Testis (tissue), 5 donors: ENCODE measurements at places on chromosomes 1 and 21. TPM values are rescaled to one million over a fixed set of nuclear protein-coding genes. Genes with fewer than 3 reads are reported as not detected.
A peak's percentile ranks its signal among the peaks of the same experiment; 100 is the strongest.

DNA sequence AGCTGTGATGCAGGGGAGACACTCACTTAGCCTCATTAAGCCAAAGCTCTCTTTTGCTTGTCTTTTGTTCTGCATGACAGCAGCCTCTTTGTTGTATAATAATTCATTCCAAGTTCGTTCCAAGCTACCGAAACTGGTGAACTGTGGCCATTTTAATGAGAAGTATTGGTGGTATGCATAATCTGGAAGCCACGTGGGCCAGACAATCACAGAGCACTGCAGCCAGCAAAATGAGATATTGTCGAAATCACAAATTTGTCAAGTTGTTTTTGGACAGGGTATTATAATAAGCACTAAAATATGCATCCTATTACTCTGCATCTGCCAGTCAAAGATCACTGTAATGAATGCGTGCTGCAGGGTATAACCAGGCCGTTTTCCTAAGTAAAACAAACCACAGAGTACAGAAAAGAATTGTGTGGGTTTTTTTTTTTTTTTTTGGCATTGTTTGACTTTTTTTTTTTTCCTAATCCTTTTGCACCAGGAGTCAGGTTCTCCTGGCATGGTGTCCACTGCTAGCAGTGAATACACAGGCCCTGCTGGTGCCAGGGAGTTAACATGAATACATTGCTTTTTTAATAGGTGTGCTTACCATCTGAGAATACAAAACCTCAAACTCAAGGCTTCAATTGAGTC lies 423.9 kb downstream of the PTBP2 start:
- H3K27ac ChIP-seq: no peak overlapping the region
- no peaks in the 10 kb centered on the region for H3K27me3 ChIP-seq
- H3K4me3 ChIP-seq: no peak overlapping the region

GRCh38 chr1:20323613-20323920 lies 32.9 kb downstream of the VWA5B1 start:
- peaks cover 20% of the 10 kb centered on the region for H3K4me1 ChIP-seq
- H3K4me3 ChIP-seq: no peak overlapping the region
- H3K27me3 ChIP-seq: no peaks in the 10 kb centered on the region
- H3K36me3 ChIP-seq: no peaks in the 10 kb centered on the region
- H3K27ac ChIP-seq: no peak overlapping the region

DNA sequence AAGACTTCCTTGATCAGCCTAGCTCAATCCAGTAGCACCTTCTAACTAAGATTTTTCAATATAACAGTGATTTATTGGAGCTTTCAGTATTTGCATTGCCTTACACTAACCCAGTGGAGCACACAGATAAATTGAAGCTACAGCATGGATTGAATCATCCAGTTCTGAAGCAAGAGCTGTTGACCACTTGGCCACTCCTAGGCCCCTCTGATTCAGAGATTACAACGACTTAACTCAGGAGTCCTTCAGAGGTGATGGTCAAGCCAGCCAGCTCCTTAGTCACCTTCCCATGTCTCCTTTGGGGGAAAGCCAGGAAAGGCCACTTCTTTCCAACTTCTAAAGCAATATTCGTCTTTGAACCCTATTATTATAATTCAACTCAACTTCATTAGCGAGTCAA lies 151.8 kb downstream of the TENT5C start:
- H3K27ac ChIP-seq: no peak overlapping the region
- peaks cover 11% of the 10 kb centered on the region for H3K4me1 ChIP-seq
- no peak overlapping the region for H3K4me3 ChIP-seq

DNA sequence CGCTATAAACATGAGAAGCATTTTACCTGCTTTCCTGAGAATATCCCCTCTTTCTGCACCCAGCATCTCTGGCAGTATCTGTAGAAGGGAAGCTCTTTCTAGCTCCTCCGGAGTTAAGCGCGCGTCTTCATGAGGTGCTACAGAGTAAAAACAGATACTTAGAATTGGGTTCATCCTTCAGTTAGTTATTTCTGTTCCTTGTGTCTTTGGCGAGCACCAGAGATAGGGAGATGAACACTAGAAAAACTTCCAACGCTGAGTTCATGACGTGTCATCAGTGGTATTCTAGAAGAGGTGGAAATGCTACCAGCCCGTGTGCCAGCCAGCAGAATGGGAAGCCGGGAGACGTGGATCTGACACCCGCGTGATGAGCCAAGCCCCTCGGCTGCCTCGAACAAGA lies 2.1 kb downstream of the UTS2 start:
- H3K4me1 ChIP-seq: no peaks in the 10 kb centered on the region
- H3K27ac ChIP-seq: no peak overlapping the region
- no peaks in the 10 kb centered on the region for H3K36me3 ChIP-seq

DNA sequence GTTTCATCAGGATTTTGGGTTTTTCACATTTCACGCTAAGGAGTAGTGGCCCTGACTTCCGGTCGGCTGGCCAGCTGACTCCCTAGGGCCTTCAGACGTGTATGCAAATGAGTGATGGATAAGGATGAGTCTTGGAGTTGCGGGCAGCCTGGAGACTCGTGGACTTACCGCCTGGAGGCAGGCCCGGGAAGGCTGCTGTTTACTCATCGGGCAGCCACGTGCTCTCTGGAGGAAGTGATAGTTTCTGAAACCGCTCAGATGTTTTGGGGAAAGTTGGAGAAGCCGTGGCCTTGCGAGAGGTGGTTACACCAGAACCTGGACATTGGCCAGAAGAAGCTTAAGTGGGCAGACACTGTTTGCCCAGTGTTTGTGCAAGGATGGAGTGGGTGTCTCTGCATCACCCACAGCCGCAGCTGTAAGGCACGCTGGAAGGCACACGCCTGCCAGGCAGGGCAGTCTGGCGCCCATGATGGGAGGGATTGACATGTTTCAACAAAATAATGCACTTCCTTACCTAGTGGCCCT lies 23.1 kb upstream of the TNFRSF1B start:
- no peak overlapping the region for H3K4me3 ChIP-seq
- peaks cover 7% of the 10 kb centered on the region for H3K4me1 ChIP-seq
- no peak overlapping the region for H3K27ac ChIP-seq
- peak; percentile 71 for DNase-seq
- no peaks in the 10 kb centered on the region for H3K27me3 ChIP-seq
- no peaks in the 10 kb centered on the region for H3K36me3 ChIP-seq

DNA sequence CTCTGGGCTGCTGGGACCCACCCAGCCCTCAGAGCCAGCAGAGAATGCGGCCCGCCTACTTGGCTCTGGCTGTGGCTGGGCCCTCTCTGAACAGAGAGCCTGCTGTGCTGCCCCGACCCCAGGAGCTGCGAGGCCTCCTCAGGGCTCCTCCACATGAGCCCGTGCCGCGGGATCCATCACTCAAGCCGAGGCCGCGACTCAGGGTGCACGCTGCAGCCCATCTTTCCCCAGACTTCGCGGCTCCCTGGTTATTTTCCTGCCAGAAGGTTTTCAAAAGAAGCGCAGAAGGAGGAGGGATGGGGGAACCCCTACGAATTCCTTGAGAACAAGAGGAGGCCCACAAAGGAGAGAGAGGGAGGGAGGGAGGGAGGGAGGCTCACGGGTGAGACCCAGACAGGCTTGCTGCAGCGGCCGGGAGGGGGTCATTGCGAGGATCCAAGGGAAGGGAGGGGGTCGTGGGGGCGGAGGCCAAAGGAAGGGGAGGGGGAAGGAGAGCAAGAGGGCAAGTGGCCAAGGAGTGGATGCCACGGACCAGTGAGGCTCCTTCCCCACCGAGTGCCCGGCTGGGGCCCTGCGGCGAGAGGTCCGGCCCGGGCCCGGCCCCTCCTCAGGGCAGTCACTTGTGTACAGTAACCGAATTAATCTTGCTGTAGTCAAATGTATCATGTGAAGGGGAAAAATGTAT lies 146.8 kb downstream of the CASZ1 start:
- H3K36me3 ChIP-seq: no peaks in the 10 kb centered on the region
- H3K4me3 ChIP-seq: no peak overlapping the region
- H3K27ac ChIP-seq: no peak overlapping the region
- no peak for DNase-seq
- H3K4me1 ChIP-seq: no peaks in the 10 kb centered on the region
- H3K27me3 ChIP-seq: no peaks in the 10 kb centered on the region

- no peak overlapping the region for H3K4me3 ChIP-seq
- H3K36me3 ChIP-seq: no peaks in the 10 kb centered on the region
Observed at GRCh38 chr1:232883992-232884661, 66.3 kb upstream of the NTPCR start.

DNA sequence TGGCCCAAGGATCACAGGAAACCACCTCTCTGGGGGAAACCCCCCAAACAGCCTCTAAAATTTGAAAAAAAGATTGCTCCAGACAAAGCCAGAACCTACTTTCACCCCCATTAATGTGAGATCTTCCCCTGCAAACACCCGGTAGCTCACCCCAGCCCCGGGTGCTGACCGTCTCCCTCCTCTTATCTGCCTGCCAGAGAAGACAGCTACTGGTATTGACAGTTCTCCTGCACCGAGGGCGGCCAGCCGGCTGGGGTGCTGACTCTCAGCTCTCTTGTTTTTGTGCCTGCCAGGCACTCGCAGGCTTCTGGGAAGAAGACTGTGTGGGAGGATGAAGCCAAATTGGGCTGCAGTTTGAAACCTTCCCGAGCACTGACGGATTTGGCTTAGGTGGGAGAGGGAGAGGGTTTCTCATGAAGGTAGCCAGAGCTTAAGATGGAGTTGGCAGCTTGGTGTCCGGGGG lies 48.2 kb downstream of the RASSF5 start:
- no peaks in the 10 kb centered on the region for H3K27me3 ChIP-seq
- no peak overlapping the region for H3K4me3 ChIP-seq
- H3K36me3 ChIP-seq: no peaks in the 10 kb centered on the region
- peak; percentile 73 for DNase-seq
- H3K27ac ChIP-seq: no peak overlapping the region
- H3K4me1 ChIP-seq: peaks cover 31% of the 10 kb centered on the region

GRCh38 chr1:243244432-243244841 lies 10.6 kb downstream of the CEP170 start:
- H3K4me3 ChIP-seq: no peak overlapping the region
- peaks cover 4% of the 10 kb centered on the region for H3K4me1 ChIP-seq
- no peak for DNase-seq
- H3K36me3 ChIP-seq: no peaks in the 10 kb centered on the region
- H3K27ac ChIP-seq: no peak overlapping the region

GRCh38 chr1:7749126-7749525 lies 22.0 kb upstream of the VAMP3 start:
- DNase-seq: no peak
- no peak overlapping the region for H3K27ac ChIP-seq
- H3K4me1 ChIP-seq: no peaks in the 10 kb centered on the region
- no peaks in the 10 kb centered on the region for H3K36me3 ChIP-seq

GRCh38 chr1:206557636-206558473 lies 50.5 kb downstream of the RASSF5 start:
- H3K27me3 ChIP-seq: no peaks in the 10 kb centered on the region
- peak overlapping the region; percentile 63 for H3K4me3 ChIP-seq

GRCh38 chr1:195941314-195941713 lies 666.9 kb downstream of the KCNT2 start:
- no peak overlapping the region for H3K27ac ChIP-seq
- H3K4me1 ChIP-seq: peaks cover 4% of the 10 kb centered on the region
- no peaks in the 10 kb centered on the region for H3K36me3 ChIP-seq
- H3K4me3 ChIP-seq: no peak overlapping the region
- no peaks in the 10 kb centered on the region for H3K27me3 ChIP-seq

- H3K27ac ChIP-seq: peak overlapping the region; percentile 22
- H3K27me3 ChIP-seq: no peaks in the 10 kb centered on the region
- peak; percentile 57 for DNase-seq
- H3K4me1 ChIP-seq: no peaks in the 10 kb centered on the region
Observed at GRCh38 chr1:63950023-63950422, 176.2 kb downstream of the ROR1 start.

GRCh38 chr1:212186427-212187207 lies 98.6 kb upstream of the PPP2R5A start:
- no peak for DNase-seq
- H3K36me3 ChIP-seq: no peaks in the 10 kb centered on the region
- no peaks in the 10 kb centered on the region for H3K27me3 ChIP-seq
- H3K4me1 ChIP-seq: no peaks in the 10 kb centered on the region

DNA sequence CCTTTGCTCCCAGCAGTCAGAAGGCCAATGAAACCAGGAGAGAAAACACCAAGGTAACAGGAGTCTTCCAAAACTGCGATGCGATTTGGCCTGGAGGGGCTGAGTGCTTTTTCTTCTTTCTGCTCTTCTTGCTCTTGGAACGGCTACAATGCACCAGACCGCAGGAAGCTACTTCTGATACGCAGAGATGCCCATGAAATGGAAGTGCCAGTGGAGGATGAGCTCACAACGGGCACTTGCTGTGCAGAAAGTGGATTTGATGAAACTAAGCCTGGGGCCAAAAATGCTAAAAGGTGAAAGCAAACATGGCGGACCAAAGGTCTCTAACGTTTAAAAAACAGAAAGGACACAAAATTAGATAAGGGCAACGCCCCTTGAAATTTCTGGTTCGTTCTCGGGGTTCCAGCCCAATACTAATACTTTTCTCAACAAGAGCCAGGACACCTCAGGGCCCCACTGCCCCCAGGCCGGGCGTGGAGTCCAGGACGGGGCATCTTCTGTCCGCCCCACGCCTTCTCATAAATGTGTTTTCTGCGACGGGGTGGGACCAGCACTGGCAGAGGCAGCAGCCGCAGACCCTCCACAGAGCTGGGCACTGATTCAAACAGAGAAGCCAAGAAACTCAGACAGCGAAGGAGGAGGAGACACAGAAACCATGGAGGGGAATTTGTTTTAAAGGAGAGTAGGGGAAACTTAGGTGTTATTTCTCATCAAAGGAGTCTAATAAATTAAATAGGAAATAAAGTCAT lies 101.3 kb downstream of the CRYAA start:
- H3K27ac ChIP-seq: no peak overlapping the region
- H3K27me3 ChIP-seq: no peaks in the 10 kb centered on the region
- peaks cover 12% of the 10 kb centered on the region for H3K4me1 ChIP-seq
- no peak overlapping the region for H3K4me3 ChIP-seq
- no peaks in the 10 kb centered on the region for H3K36me3 ChIP-seq
- DNase-seq: no peak

- no peak overlapping the region for H3K4me3 ChIP-seq
- no peaks in the 10 kb centered on the region for H3K27me3 ChIP-seq
- no peaks in the 10 kb centered on the region for H3K36me3 ChIP-seq
- peaks cover 14% of the 10 kb centered on the region for H3K4me1 ChIP-seq
- H3K27ac ChIP-seq: no peak overlapping the region
- DNase-seq: no peak
Observed at GRCh38 chr1:41535716-41536115, 51.2 kb upstream of the EDN2 start.

DNA sequence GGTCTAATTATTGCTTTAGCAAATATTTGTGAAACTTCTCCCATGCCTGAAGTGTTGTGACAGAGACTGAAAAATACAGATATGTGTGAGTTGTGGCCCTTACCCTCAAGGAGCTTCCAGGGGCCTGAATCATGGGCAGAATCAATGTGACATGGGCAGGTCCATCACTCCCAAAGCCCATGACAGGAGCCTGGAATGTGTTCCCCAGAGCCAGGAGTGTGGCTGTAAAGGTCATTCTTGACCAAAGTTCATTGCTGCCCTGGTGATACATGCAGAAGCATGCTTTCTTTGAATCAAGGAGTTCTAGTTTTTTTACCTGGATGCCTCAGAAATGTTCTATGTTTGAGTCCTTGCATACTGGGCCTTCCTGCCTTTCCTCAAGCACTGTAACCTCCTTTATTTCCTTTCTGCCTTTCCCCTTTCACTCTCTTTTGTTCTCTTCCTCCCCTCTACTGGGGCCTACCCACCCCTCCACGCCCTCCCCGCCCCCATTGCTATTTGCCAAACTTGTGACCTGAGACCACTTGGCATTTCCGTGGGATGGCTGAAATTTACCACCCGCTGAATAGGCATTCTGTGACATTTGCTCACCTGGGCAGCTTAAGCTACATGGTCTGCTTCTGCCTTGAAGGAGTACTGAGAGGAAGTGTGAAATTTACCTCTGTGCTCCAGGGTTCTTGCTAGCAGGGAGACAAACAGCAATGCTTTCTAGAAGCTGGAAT lies 19.7 kb downstream of the PBX1 start:
- H3K27ac ChIP-seq: no peak overlapping the region
- no peak overlapping the region for H3K4me3 ChIP-seq

DBT gene
- total RNA-seq: 6.4 TPM

NIBAN1 gene
- 4.0 TPM for total RNA-seq

KRTAP19-1 gene
- total RNA-seq: not detected

INTS11 gene
- 220 TPM for total RNA-seq
